ENCODE measurements at places on chromosomes 3 and 15.

- no peak for DNase-seq
Measured at GRCh38 chr3:39038165-39038564, 13.6 kb downstream of the SCN11A start.

DNA sequence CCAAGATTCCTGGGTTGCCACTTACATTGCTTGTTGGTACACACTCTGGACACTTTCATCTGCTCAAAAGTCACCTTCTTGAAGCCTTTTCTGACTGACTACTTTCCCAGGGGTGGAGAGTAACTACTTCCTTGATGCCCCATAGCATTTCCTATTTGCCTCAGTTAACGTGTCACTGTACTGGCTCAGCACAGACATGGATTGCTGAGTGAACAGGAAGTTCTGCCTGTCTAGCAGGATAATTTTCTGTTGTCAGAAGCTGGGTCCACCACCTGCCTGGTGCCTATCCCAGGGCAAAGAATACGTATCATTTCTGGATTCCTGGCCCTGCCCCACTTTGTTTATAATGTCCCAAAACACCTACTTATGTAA lies 15.3 kb upstream of the ABHD17C start:
- no peak for DNase-seq

GRCh38 chr3:196186651-196187573 lies 24.3 kb downstream of the ZDHHC19 start:
- DNase-seq, result no peak

DNA sequence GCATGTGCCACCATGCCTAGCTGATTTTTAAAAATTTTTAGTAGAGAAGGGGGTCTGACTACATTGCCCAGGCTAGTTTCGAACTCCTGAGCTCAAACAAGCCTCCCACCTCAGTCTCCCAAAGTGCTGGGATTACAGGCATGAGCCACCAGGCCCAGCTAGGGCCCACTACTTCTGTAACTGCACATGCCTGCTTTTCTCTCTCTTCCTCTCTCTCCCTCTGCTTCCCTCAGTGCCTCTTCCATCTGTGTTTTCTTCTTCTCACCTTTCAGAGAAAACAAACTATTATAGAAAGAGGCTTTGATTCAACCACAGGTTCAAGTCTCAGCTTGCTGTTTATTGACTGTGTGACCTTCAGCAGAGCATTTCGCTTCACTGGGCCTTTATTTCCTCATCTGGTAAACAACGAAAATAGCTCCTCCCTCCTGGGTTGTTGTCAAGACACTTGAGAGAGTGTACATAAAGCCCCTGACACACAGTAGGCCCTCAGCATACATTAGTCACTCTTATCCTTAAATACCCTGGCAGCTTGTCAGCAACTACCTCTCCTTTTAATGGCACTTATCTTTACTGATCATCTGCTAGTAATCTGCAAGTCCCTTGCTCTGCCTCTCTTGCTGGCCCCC lies 10.2 kb downstream of the TADA3 start:
- DNase-seq, result no peak

- DNase-seq, result no peak
Measured at GRCh38 chr15:42240823-42241222, 32.2 kb upstream of the GANC start.

- DNase-seq, result no peak
Measured at GRCh38 chr3:138437281-138437680, 2.9 kb downstream of the ESYT3 start.

- no peak for DNase-seq
Measured at GRCh38 chr15:70206668-70207067, 109.0 kb upstream of the TLE3 start.

DNA sequence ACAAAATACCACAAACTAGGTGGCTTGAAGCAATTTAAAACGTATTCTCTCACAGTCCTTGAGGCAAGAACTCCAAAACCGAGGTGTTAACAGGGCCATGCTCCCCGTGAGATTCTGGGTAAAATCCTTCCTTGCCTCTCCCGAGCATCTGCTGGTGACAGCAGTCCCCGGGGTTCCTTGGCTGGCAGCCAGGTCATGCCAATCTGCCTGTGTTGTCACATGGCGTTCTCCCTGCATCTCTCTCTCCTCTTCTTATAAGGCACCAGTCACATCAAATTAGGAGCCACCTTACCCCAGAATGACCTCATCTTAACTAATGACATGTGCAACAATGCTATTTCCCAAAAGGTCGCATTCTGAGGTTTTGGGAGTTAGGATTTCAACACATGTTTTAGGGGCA lies 26.3 kb upstream of the LRRN1 start:
- DNase-seq, result no peak

DNA sequence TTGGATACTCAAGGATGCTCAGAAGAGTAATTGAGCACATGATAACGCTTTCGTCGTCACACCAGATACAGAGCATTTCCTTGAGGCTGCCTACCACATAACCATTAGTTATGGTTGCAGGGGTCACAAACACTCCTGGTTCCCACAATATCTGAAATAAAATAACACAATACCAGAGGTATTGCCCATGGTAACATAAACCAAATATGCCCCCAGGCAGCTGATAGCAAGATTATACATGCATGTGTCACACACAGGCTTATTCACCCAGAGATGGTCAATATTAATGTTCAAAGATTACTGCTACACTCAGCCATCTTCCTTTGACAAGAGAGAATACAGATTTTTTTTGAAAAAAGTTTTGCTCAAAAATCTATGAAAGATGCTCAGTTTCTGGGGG lies 7.3 kb downstream of the RPL39L start:
- no peak for DNase-seq

DNA sequence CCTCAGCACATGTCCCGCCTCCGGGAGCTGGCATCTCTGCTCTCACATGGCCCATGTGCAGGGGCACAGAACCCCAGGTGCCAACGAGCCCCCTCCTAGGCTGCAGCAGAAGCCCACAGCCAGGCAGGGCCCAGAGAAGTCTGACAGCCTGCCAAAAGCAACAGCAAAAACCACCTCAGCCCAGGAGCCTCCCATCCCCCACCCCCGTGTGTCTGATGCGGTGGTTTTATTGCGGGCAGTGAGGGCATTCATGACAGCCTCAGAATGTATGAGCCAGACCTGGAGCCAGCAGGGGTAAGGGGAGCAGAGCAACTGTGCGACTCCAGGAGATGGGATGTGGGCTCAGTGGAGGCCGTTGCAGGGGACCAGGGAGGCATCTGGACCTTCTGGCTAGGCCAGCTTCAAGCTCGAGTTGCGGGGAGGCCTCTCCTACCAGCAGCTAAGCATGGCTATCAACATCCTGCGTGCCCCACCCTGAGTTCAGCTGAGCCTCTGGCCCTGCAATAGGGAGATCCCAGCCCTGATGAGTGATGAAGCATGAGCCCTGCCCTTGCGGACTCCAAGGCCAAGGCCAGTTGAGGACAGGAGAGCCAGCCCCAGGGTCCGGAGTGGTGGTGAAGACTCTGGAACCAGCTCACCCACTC lies 52.5 kb downstream of the CYP11A1 start:
- DNase-seq, result no peak

DNA sequence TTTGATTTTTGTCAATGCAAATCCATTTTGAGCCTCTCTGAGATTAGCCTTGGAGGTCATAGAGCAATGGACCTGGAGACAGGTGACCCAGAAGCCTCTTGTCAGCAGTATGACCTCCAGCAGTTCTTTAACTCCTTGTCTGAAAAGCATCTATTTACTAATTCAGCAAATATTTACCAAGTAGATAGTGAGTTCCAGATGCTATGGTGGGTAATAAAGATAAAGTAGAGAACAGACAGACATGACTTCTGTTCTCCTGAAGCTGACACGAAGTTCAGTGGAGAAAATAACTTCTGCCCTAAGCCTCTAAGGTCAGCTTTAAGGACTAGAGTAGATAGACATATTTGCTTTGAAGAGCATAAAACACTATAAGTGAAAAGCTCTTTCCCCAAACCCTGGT lies 26.6 kb downstream of the SEMA6D start:
- no peak for DNase-seq

- DNase-seq, result no peak
Measured at GRCh38 chr3:10268930-10269329, 20.7 kb downstream of the TATDN2 start.

DNA sequence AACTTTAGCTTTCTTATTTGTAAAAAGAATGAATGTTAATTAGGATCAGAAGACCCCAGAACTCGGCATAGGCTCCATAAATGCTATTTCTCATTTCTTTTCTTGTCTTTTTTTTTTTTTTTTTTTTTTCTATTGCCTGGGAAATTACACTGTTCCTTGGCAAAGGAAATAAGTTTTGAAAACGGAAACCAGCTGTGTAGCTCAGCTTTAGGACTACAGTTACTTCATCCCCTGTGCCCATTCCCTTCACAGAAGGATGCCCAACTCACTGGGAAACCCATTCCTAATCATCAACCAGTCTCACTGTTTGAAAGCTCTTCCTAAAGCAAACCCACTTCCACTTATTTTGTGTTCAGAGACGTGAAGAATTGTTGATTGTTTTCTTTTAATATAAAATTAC lies 254.0 kb upstream of the IL12A start:
- no peak for DNase-seq

- no peak for DNase-seq
Measured at GRCh38 chr15:57743424-57743823, 36.9 kb downstream of the POLR2M start.

GRCh38 chr15:98854496-98854895 lies 153.1 kb downstream of the PGPEP1L start:
- DNase-seq, result no peak

GRCh38 chr3:28853830-28854229 lies 427.0 kb upstream of the RBMS3 start:
- no peak for DNase-seq

DNA sequence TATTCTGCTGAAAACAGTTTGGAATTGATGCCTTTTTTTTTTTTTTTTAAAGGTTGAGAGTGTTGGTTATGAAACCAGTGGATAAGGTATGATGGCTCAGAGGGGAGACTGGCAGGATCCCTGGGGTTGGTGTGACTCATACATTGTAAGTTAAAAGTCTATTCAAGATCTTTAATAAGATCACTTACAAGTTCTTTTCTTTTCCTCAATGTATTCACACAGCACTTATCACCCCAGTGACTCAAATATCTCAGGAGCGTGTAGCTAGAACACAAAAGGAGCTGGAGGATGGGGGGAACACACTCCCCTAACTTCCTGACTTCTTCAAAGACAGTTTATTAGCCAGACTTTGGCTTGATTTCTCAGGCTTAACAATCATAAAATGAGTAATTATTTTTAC lies 285.3 kb downstream of the SV2B start:
- DNase-seq, result no peak

DNA sequence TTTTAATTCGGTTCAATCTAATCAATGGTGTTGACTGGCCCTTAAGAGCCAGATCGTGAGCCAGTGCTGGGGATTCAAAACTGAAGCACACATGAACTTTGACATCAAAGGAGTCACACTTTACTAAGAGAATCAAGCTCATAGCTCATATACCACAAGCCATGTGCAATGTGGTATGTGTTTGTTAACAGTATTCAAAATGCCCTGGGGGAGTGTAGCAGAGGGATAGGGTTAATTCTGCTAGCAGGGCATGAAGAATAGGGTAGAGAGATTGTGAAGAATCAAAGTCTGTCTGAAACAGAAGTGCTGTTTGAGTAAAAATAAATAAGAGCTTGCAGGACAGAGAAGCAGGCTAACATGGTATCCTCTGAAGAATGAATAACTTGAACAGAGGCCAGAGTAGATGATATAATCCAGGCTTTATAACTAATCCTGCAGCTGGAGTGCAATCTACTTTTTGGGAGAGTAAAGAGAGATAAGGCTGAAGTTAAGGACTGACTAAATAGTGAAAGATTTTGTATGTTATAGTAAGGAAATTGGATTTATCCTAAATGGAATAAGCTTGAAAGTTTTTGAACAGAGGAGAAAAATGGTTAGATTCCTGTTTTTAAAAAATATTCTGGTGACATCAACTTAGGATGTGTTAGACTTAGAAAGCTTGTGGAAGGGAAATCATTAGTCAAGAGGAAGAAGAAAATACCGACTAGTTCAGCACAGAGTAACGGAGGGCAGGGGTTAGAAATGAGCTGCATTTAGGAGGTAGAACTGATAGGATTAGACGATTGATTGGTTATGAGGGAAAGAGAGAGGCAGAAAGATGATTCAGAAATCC lies 292.0 kb downstream of the NFKBIZ start:
- no peak for DNase-seq

DNA sequence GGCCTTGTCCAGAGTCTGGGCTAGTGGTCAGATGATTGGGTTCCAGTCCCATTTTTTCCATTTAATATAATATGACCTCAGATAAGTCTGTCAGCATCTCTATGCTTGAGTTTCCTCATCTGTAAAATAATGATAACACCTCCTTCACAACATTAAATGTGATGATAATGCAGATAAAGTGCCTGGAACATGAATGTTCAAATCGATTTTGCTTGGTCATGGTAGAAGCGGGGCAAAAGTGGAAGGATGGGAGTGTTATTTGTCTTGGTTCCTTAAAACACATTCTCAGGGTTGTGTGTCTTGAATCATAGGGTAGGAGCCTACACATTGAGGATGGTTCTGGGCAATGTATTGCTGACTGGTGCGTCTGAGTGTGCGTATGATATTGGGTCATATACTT lies 16.9 kb downstream of the ARIH2 start:
- DNase-seq, result peak; percentile 81

GRCh38 chr15:99052205-99052604 lies 44.6 kb upstream of the PGPEP1L start:
- peak; percentile 29 for DNase-seq

- no peak for DNase-seq
Measured at GRCh38 chr15:78651930-78652615, 11.1 kb upstream of the CHRNB4 start.

DNA sequence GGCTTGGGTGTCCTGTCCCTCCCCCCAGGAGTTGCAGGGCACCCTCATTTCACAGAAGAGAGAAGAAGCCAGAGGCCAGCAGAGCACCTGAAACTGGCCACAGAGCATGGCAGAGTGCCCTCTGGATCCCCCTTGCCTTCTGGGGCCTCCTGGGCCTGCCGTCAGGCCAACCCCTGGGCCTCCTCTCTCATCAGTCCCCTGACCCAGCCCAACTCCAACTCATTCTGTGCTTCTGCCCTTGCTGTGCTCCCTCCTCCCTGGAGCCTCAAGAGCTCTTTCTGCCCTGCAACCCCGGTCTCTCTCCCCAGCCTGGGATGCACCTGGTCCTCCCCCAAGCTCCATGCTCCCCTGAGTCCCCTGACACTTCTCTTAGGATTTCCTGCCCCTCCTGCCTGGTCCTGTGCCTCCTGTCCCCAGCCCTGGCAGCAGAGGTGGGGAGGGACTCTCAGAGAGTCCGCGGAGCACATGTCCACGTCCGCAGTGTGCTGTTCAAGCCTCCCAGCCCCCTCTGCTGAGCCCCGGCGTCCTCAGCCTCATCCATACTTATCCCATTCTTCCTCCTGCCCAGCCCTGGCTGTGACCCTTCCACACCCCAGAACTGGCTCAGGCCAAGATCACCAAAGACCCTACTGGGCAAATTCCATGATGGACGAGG lies 30.5 kb upstream of the CACNA2D2 start:
- no peak for DNase-seq

DNA sequence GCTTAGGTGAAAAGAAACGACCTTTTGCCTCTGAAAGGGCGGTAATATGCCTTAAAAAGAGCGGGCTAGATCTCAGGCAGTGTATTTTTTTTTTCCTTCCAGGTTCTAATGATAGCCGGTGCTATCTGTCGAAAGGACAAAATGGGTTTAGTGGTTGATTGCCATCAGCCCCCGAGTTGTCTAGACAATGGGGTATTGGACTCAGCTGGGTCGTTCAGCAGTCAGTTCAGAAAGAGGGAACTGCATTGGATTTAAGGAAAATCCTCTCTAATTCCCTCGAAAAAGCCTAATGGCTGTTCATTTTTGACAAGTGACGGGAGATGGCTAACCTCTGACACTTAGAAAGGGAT lies 728 bp downstream of the EIF2B5 start:
- no peak for DNase-seq

- DNase-seq, result no peak
Measured at GRCh38 chr3:56997675-56998074, 62.8 kb upstream of the SPATA12 start.
